ENCODE measurements at places on chromosomes 5 and 9. TPM values are rescaled to one million over a fixed set of nuclear protein-coding genes. Genes with fewer than 3 reads are reported as not detected.

Gene WWC1
- 48.6 TPM for total RNA-seq

- H3K27me3 ChIP-seq, result no peaks in the 10 kb centered on the region
- H3K4me3 ChIP-seq, result no peak overlapping the region
- H3K36me3 ChIP-seq, result no peaks in the 10 kb centered on the region
- DNase-seq, result no peak
Observed at GRCh38 chr5:95615164-95615467, 4.8 kb upstream of the GPR150 start.

- H3K4me3 ChIP-seq, result peak overlapping the region; percentile 22
- H3K27ac ChIP-seq, result no peak overlapping the region
- no peaks in the 10 kb centered on the region for H3K36me3 ChIP-seq
- no peaks in the 10 kb centered on the region for H3K4me1 ChIP-seq
- H3K27me3 ChIP-seq, result no peaks in the 10 kb centered on the region
Observed at GRCh38 chr5:58998544-58998943, 415.7 kb downstream of the RAB3C start.

Gene PTGDS
- total RNA-seq, result 5.6 TPM

- H3K27me3 ChIP-seq, result no peaks in the 10 kb centered on the region
- DNase-seq, result no peak
- H3K4me3 ChIP-seq, result no peak overlapping the region
- H3K4me1 ChIP-seq, result no peaks in the 10 kb centered on the region
- H3K36me3 ChIP-seq, result no peaks in the 10 kb centered on the region
Observed at GRCh38 chr5:152723482-152723881, 318.4 kb upstream of the NMUR2 start.

Gene IL9
- total RNA-seq, result not detected

DNA sequence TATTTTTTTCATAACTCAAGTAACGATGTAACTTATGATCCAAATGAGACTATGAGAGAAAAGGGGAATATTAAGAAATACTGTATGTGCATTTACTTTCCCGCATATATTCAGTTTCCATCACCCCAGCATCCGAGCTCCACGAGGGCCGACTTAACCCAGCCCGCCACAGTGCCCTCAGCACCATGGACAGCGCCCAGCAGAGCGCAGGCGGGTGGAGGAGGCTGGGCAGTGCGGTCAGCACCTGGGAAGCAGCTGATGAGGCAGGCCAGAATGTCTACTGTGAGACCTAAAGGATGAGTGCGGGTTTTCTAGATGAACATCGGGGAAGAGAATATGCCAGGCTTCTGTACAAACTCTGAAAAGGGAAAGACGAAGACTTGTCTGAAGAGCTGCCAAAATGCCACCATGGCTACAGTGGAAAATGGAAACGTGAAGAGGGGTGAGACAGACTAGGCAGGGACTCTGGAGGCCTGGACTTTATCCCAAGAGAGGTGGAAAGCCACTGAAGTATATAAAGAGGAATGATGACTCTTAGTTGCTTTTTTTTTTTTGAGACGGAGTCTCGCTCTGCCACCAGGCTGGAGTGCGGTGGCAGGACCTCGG, 34.5 kb upstream of the MED27 start:
- H3K4me1 ChIP-seq, result no peaks in the 10 kb centered on the region
- H3K4me3 ChIP-seq, result no peak overlapping the region
- DNase-seq, result peak; percentile 46

Gene SHISAL2B
- not detected for total RNA-seq

DNA sequence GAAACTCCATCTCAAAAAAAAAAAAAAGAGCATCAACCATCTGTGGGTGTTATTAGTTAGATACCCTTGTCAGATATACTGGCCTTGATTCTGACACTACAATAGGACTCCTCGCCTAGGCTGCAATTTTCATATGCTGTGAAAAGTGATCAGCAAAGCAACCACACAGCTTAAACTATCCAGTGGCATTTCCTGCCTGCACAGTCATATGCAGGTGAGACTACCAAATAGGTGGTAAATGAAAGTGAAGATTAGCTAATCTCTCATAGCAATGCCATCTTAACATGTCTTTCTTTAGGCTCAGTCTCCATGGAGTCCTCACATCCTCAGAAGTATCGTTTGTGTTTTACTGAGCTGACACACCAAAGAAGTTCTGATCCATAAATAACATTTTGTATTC, 40.8 kb downstream of the GRAMD2B start:
- H3K4me1 ChIP-seq, result no peaks in the 10 kb centered on the region
- DNase-seq, result no peak
- H3K36me3 ChIP-seq, result peaks cover 4% of the 10 kb centered on the region

Gene NUDT12
- 6.3 TPM for total RNA-seq

Gene CTXN3
- total RNA-seq, result not detected

Gene ORM1
- not detected for total RNA-seq

Gene NXNL2
- total RNA-seq, result 1.6 TPM

- H3K36me3 ChIP-seq, result no peaks in the 10 kb centered on the region
- peak; percentile 20 for DNase-seq
Observed at GRCh38 chr5:72920690-72921502, 34.9 kb upstream of the FCHO2 start.

Gene ACOT12
- not detected for total RNA-seq

GRCh38 chr5:96975656-96976055, 39.8 kb downstream of the LNPEP start:
- DNase-seq, result no peak
- no peak overlapping the region for H3K4me3 ChIP-seq
- H3K4me1 ChIP-seq, result peaks cover 7% of the 10 kb centered on the region
- no peaks in the 10 kb centered on the region for H3K27me3 ChIP-seq
- H3K27ac ChIP-seq, result no peak overlapping the region

GRCh38 chr5:38532165-38532669, 24.2 kb downstream of the LIFR start:
- no peak overlapping the region for H3K4me3 ChIP-seq
- H3K36me3 ChIP-seq, result no peaks in the 10 kb centered on the region

DNA sequence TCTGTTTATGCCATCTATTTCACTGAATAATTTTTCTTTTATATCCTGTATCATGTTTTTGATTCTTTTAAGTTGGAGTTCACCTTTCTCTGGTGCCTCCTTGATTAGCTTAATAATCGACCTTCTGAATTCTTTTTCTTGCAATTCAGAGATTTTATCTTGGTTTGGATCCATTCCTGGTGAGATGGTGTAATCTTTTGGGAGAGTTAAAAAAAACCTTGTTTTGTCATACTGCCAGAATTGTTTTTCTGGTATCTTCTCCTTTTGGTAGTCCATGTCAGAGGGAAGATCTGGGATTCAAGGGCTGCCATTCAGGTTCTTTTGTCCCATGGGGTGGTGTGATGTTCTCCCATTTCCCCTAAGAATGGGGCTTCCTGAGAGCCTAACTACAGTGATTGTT, 800.8 kb upstream of the TYRP1 start:
- peaks cover 6% of the 10 kb centered on the region for H3K4me1 ChIP-seq
- no peaks in the 10 kb centered on the region for H3K27me3 ChIP-seq
- no peak overlapping the region for H3K4me3 ChIP-seq

Gene HMCN2
- total RNA-seq, result 3.2 TPM

GRCh38 chr5:32182463-32183063, 8.4 kb upstream of the GOLPH3 start:
- no peak for DNase-seq
- H3K27ac ChIP-seq, result no peak overlapping the region
- no peaks in the 10 kb centered on the region for H3K27me3 ChIP-seq
- H3K4me1 ChIP-seq, result no peaks in the 10 kb centered on the region
- no peak overlapping the region for H3K4me3 ChIP-seq

DNA sequence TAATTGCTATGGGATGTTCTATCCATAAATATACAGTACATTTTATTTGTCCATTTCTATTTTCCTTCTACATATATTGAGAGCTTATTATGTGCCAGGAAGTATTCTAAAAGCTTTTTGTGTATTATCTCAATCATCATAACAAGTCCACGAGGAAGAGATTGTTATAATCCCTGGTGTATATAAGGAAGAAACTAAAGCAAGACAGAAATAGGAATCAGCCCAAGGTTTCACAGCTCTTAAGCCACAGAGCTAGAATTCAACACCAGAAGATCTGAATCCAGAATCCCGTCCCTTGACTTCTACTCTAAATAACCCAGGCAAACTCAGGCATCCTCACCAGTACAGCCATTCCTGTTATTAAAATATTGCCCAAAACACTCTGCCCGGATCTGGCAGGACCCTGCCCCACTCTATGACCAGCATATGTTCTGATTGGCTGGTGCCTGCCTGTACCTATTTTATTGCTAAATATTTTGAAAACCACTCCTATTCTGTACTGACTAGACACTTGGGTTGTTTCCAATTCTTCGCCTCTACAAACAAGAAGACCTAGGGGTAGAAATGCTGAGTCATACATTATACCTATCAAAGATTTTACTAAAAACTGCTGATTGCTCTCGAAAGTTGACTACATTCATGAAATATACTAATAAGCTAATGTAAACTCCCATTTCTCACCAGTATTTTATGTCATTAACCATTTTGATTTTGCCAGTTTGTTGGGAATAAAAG, 297.4 kb downstream of the ENC1 start:
- H3K4me3 ChIP-seq, result no peak overlapping the region
- no peaks in the 10 kb centered on the region for H3K36me3 ChIP-seq
- no peaks in the 10 kb centered on the region for H3K4me1 ChIP-seq
- peak; percentile 45 for DNase-seq
- H3K27ac ChIP-seq, result no peak overlapping the region

DNA sequence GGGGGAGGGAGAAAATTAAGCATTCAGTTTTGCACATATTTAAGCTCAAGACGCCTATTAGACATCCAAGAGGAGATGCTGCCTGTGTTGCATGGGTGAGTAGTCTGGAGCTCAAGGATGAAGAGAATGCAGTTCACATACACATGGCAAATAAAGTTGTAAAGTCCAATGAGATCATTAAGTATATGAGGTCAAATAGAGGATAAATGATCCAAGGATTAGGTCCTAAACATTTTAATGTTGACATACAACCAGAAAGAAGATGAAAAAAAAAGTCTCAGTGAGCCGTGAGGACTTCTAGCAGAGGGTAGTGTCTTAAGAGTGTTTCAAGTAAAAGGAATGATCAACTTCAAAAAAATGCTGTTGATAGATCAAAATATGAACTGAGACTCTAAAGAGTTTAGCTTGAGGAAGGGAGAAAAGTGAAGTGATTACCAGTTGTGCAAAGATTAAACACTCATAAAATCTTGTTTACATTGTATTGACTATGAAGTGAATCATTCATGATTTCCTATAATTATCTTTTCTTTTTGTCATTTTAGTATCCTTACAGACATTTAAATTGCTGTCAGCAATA, 251.8 kb downstream of the ZNF608 start:
- no peaks in the 10 kb centered on the region for H3K4me1 ChIP-seq
- no peaks in the 10 kb centered on the region for H3K36me3 ChIP-seq
- DNase-seq, result no peak
- no peak overlapping the region for H3K4me3 ChIP-seq
- no peaks in the 10 kb centered on the region for H3K27me3 ChIP-seq
- no peak overlapping the region for H3K27ac ChIP-seq

DNA sequence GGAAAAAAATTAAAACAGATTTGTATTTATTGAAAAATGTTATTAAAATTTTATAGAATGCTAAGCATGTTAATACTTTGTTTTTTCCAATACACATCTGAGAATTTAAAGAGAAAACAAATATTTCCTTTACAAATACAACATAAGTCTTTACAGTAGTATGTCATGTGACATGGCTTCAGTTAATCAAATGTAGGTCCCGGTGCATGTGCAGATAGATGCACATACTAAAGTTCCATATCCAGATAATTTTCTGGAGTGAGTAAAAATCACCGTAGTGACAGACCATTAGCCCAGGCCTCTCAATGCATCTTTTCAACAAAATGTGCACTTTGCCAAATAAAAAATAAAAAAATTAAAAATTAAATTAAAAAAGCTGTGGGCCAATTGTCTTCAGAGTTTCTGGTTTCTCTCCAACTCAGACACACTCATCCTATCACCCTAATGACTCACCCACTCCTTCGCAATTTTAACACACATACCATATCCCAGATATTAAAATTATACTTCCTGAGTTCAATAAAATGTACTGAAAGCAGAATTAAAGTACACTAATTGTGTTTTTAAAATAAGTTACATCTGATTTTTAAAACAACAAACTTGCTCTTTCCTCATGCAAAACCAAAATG, 508.1 kb downstream of the NR2F1-AS1 start:
- DNase-seq, result peak; percentile 53
- H3K27me3 ChIP-seq, result no peaks in the 10 kb centered on the region
- H3K27ac ChIP-seq, result no peak overlapping the region

DNA sequence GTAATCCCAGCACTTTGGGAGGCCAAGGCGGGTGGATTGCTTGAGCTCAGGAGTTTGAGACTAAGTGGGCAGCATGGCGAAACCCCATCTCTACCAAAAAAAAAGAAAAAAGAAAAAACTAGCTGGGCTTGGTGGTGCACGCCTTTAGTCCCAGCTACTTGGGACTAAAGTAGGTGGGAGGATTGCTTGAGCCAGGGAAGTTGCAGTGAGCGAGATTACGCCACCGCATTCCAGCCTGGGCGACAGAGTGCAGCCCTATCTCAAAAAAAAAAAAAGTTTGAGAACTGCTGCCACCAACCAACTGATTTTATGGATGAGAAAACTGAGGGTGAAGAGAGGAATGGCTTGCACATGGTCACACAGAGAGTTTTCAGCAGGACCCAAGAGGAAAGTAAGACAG, 175.1 kb downstream of the DOCK8 start:
- no peaks in the 10 kb centered on the region for H3K4me1 ChIP-seq
- no peak overlapping the region for H3K4me3 ChIP-seq
- no peaks in the 10 kb centered on the region for H3K36me3 ChIP-seq
- no peaks in the 10 kb centered on the region for H3K27me3 ChIP-seq
- no peak overlapping the region for H3K27ac ChIP-seq

GRCh38 chr5:78811121-78811817, 162.7 kb upstream of the LHFPL2 start:
- no peaks in the 10 kb centered on the region for H3K36me3 ChIP-seq
- no peak overlapping the region for H3K4me3 ChIP-seq
- no peaks in the 10 kb centered on the region for H3K27me3 ChIP-seq
- peaks cover 13% of the 10 kb centered on the region for H3K4me1 ChIP-seq
- DNase-seq, result no peak

DNA sequence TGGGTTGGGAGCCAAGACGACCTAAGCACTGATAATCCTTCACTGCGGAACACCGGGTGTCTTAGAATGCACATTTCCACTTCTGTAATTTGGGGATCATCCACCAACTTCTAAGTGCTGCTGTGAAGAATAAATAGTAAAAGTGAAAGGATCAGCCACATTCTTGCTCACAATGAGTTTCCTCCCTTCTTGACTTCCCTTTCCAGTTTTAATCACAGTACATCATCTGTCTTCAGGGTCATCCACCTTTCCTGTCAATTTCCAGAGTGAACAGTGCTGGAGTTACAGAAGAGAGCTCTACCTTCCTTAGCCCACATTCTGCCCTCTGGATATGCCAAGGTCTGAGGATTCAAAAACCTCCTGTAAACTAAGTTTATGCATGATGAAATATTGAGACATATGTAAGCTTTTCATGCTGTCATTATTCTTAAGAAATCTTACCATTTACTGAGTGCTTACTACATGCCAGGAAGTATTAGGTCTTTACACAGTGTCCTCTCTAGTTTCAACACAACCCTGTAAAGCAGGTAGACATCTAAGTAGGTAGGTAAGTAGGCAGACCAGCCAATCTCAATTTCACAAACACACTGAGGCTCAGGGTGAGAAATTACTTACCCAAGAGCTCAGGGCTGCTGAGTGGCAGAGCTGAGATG, 105.2 kb downstream of the CDK5RAP2 start:
- H3K4me3 ChIP-seq, result no peak overlapping the region
- peaks cover 14% of the 10 kb centered on the region for H3K36me3 ChIP-seq
- no peak for DNase-seq
- H3K4me1 ChIP-seq, result peaks cover 23% of the 10 kb centered on the region

Gene GABRP
- not detected for total RNA-seq

All from astrocyte (in vitro differentiated cells and primary cell).